ENCODE measurements at places on chromosomes 6 and 20. TPM values are rescaled to one million over a fixed set of nuclear protein-coding genes. Genes with fewer than 3 reads are reported as not detected.

RIMS4 gene
- 5.3 TPM for total RNA-seq

RGS19 gene
- 12.3 TPM for total RNA-seq

ATP6V1G2 gene
- total RNA-seq, result 28.8 TPM

TRIM40 gene
- total RNA-seq, result not detected

TCP11 gene
- not detected for total RNA-seq

EFCAB8 gene
- not detected for total RNA-seq

HAO1 gene
- not detected for total RNA-seq

IP6K3 gene
- 3.9 TPM for total RNA-seq

HLA-DPA1 gene
- 1.1 TPM for total RNA-seq

MPIG6B gene
- total RNA-seq, result not detected

Data from cardiac muscle cell (in vitro differentiated cells and primary cell).